NCI-H1105 treated with DMSO at 0.1 percent for 48 hours (cell line): ENCODE measurements at places on chromosomes 4 and X.

- peak; percentile 88 for DNase-seq
These were observed at the start of gene RAB39B for GRCh38 chrX:155263854-155264628. RAB39B (minus strand) TSS chrX:155264491; CDS start chrX:155264288, 203 bp downstream.

DNA sequence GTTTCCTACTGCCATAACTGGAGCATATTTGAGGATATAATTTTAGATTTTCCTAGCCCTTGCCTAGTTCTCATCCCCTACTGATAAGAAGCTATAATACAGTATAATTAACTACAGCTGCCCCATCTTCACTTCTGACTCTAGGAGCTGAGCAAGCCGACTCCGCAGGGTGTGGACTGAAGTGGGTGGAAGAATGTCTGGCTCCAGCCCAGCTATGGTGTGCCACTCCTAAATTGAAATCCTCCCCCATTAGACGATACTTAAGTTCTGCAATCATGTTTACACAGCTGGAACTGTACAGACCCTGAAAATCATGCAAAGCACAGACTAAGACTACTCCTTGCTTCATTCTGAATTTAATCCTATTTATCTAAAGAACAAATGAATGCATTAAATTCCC is 93.1 kb downstream of the PCDH19 start:
- DNase-seq = peak; percentile 92

- DNase-seq = no peak
These were observed 35.1 kb downstream of the RBM47 start for GRCh38 chr4:40594261-40595178.

DNA sequence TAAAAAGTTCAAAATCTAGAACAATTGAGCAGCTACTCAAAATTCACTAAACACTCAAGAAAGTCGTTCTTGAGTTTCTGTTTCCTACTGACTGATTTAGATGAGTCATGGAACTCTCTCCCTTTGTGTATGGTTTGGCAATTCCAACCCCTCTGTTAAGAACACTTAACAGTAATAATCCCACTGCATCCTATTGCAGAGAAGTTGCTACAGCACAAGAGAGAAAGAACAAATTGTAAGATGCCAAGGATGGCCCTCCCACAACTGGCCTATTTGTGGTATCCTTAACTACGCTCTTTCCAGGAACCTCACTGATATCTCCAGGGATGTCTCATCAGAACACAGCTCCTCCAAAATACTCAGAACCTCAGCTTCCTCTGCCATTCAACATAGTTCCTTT is 701.8 kb upstream of the TENM3 start:
- no peak for DNase-seq

DNA sequence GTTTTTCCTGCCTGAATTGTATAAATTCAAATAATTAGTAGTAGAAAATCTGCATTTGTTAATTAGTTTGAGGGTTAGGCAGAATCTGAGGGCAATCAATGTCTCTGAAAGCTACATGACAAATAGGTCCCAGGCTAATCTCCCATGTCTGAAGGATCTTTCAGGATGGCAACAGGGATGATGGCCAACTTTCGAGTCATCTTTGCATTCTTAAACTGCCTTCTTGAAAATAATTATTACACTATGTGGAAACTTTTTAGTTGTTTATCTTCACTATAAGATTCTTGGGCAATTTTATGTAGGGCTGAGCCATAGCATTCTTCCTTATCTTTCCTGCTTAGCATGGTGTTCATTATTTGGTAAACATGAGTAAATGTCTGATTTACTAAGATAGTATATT is 490.3 kb upstream of the EPHA5 start:
- no peak for DNase-seq

DNA sequence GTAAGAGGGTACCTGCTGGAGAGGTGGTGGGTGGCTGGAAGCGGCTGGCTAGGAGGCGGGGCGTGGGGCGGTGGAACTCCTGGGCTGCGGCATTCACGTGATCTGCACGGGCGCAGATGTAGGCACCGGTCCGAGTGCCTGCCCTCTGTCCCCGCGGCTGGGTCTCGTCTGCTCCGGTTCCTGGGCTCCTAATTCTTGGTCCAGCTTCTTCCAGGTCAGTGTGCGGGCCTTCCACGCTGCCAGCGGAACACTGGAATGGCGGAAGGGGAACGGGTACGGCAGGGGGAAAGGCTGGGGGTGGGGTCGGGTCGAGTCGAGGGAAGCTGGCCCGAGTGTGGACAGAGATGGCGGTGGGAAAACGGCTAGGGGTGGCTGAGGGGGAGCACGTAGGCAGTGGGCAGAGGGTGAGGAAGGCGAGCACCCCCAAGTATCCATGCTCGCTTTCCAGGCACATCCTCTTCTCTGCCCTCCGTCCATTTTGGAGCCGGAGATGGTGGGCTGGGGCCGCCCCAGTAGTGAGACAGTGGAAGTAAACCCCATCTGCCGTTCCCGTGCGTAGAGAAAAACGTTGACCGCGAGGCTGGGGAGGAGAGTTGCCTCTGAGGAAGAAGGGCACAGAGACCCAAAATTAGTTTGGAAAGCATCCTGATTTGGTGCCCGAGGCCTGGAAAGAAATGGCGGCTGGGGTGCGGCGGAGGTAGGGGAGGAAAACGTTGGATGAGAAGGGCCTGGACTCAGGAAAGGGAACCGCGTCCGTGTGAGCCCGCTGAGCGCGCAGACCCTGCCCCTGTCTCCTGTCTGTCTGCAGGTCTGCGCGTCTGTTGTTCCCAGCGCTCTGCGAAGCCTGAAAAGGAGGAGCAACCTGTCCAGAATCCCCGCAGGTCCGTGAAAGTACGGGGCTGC is at the start of gene TCEAL4:
TSS of gene TCEAL4 (plus strand) at position 105 of the 903 bp plus-strand sequence. CDS start 1,161 bp downstream, outside the sequence.
- peak; percentile 54 for DNase-seq

DNA sequence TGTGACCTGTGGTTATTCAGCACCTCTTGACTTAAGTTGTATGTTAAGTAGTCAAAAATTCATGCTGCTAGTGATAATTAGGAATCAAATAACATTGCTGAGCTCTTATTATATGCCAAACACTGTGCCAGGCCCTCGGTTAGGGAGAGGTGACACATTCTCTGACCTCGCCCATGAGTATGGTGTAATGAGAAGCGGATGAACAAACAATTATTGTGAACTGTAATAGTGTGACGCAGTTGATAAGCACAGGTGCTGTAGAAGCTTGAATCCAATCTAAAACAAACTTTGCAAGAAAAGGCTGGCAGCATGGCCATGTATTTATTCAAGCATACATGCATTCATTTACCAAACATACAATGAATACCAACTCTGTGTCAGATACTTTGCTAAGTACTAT is 303.5 kb upstream of the HS3ST1 start:
- no peak for DNase-seq
